ENCODE measurements at places on chromosomes 5 and 9.
A peak's percentile ranks its signal among the peaks of the same experiment; 100 is the strongest.

GRCh38 chr9:72012646-72013045 lies 47.8 kb downstream of the C9orf57 start:
- no peak overlapping the region for H3K27ac ChIP-seq
- no peak for DNase-seq
- no peak overlapping the region for H3K4me3 ChIP-seq
- no peaks in the 10 kb centered on the region for H3K27me3 ChIP-seq

- H3K36me3 ChIP-seq, result no peaks in the 10 kb centered on the region
- H3K4me3 ChIP-seq, result no peak overlapping the region
- H3K27me3 ChIP-seq, result no peaks in the 10 kb centered on the region
- H3K27ac ChIP-seq, result no peak overlapping the region
- no peaks in the 10 kb centered on the region for H3K4me1 ChIP-seq
These were observed 49.4 kb upstream of the GRIN3A start for GRCh38 chr9:101787891-101788290.

- no peak overlapping the region for H3K4me3 ChIP-seq
- H3K27me3 ChIP-seq, result peaks cover 2% of the 10 kb centered on the region
- DNase-seq, result no peak
- peaks cover 4% of the 10 kb centered on the region for H3K4me1 ChIP-seq
- peaks cover 87% of the 10 kb centered on the region for H3K36me3 ChIP-seq
- H3K27ac ChIP-seq, result peak overlapping the region; percentile 79
These were observed 85.1 kb downstream of the GPBP1 start for GRCh38 chr5:57258943-57259342.

DNA sequence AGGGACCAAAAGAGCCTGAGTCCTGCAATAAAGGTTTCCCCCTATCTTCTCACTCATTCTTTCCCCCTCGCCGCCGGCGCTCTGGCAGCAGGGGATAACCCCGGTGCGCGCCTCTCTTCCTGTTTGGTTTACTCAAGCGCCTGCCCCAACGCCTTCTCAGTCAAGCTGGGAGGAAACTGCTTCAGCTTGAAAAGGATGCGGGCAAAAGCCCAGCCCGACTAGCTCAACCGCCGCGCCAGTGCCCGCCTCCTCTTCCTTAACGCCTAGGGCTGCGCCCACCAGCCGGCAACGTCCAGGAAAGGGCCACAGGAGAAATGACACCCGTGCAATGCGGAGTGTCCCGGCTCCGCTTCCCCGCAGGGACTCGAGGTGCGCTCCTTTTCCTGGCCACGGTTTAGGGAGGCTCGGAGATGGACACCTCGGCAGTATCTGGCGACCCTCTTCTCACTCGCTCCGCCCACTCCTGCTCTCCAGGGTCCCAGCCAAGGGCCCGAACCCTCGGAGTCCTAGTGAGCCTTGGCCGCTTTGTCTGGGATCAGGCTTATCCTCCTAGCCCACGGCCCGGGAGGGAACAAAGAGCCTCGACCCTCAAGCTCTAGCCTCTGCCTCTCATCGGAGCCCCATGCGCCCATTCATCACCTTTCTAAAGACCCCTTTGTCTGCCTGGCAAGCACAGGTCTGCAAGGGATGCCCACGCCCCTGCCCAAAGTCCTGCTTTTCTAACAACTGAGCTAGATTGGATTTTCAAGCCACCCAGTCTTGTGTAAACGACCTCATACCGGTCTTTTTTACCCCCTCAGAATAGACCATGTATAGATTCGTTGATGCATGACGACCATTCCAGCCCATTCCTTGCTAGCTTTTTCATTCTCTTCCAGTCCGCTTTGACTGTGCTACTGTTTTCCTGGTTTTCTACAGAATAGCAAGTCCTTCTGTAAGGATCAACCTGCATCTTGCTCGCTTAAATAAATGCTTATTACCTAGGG lies 2.0 kb downstream of the ST8SIA4 start:
- peaks cover 53% of the 10 kb centered on the region for H3K4me1 ChIP-seq
- H3K27me3 ChIP-seq, result peaks cover 48% of the 10 kb centered on the region
- peak; percentile 57 for DNase-seq

GRCh38 chr5:18010053-18010452 lies 375.8 kb downstream of the TAF11L14 start:
- no peak overlapping the region for H3K27ac ChIP-seq
- no peak for DNase-seq
- no peak overlapping the region for H3K4me3 ChIP-seq
- no peaks in the 10 kb centered on the region for H3K36me3 ChIP-seq

DNA sequence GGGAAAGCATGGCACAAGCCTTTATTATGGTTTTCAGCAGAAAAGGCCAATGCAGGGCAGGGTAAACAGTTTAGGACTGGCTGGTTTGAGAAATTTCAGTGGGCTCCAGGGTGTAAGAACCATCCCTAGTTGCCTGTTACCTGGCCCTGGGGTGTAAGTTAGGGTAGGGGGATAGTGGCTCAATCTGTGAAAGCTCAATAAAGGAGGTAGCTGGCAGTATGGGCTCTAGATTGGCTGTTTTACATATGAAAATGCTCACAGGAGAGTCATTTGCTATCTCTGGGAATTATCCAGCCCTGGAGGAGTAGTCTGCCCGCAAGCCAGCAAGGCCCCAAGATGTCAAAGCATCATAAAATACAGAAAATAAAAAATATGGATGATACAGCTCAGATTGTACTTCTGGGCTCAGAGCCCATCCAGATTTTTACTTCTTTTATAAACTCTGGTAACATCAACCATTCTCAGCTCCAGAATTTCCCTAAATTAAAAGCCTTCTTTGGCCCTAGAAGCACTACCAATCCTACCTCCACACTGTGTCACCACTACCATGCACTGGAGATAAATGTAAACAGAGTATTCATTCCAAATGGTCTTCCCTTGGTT lies 31.1 kb downstream of the SSBP2 start:
- peak overlapping the region; percentile 36 for H3K27ac ChIP-seq
- DNase-seq, result no peak
- H3K27me3 ChIP-seq, result no peaks in the 10 kb centered on the region
- H3K36me3 ChIP-seq, result peaks cover 18% of the 10 kb centered on the region
- peaks cover 34% of the 10 kb centered on the region for H3K4me1 ChIP-seq

DNA sequence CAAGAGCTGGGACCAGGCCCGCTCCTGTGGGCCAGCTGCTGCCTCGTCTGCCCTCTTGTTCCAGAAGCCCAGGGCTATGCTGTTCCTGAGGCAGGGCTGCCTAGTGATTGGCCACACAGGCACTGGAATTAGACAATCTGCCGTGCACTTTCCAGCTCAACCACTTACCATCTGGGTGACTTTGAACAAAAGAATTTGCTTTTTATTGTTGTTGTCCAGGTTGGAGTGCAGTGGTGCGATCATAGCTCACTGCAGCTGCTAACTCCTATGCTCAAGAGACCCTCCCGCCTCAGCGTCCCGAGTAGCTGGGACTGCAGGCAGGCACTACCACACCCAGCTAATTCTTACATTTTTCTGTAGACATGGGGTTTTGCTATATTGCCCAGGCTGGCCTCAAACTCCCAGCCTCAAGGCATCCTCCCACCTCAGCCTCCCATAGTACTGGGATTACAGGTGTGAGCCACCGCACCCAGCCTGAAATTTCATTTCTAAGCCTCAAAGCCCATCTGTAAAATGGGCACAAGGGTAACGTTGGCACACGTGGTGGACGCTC lies 1.2 kb upstream of the NEK6 start:
- H3K36me3 ChIP-seq, result no peaks in the 10 kb centered on the region
- H3K4me1 ChIP-seq, result peaks cover 71% of the 10 kb centered on the region
- DNase-seq, result no peak
- H3K27ac ChIP-seq, result peak overlapping the region; percentile 77
- peak overlapping the region; percentile 89 for H3K4me3 ChIP-seq
- H3K27me3 ChIP-seq, result peaks cover 3% of the 10 kb centered on the region

GRCh38 chr9:97660340-97660739 lies 26.7 kb downstream of the NCBP1 start:
- H3K4me3 ChIP-seq, result no peak overlapping the region
- peaks cover 75% of the 10 kb centered on the region for H3K36me3 ChIP-seq
- H3K27ac ChIP-seq, result no peak overlapping the region
- peaks cover 4% of the 10 kb centered on the region for H3K27me3 ChIP-seq
- DNase-seq, result no peak

GRCh38 chr9:136051837-136052471 lies 43.1 kb downstream of the NACC2 start:
- H3K27me3 ChIP-seq, result peaks cover 29% of the 10 kb centered on the region
- H3K27ac ChIP-seq, result no peak overlapping the region
- peak overlapping the region; percentile 76 for H3K4me3 ChIP-seq
